Naive thymus-derived CD4-positive, alpha-beta T cell (primary cell): ENCODE measurements at places on chromosomes 3 and 15. TPM values are rescaled to one million over a fixed set of nuclear protein-coding genes. Genes with fewer than 3 reads are reported as not detected.

Gene ACKR4
- polyA plus RNA-seq, result not detected

Gene MB21D2
- polyA plus RNA-seq, result 3.2 TPM

Gene CCNB2
- polyA plus RNA-seq, result not detected

Gene SMAD6
- not detected for polyA plus RNA-seq

Gene C15orf62
- polyA plus RNA-seq, result 0.35 TPM

Gene ITPKA
- 0.22 TPM for polyA plus RNA-seq

Gene RBP2
- polyA plus RNA-seq, result not detected
